ENCODE measurements at places on chromosomes 6 and 20. TPM values are rescaled to one million over a fixed set of nuclear protein-coding genes. Genes with fewer than 3 reads are reported as not detected.

The OGFRL1 gene
- total RNA-seq, result 27.9 TPM

The C6orf141 gene
- 7.8 TPM for total RNA-seq

The GABRR2 gene
- 0.27 TPM for total RNA-seq

The SNX3 gene
- total RNA-seq, result 312 TPM

The TINAG gene
- total RNA-seq, result not detected

The AKAP12 gene
- 460 TPM for total RNA-seq

Data from thoracic aorta endothelial cell (primary cell).